ENCODE measurements at places on chromosomes 1 and 21.

DNA sequence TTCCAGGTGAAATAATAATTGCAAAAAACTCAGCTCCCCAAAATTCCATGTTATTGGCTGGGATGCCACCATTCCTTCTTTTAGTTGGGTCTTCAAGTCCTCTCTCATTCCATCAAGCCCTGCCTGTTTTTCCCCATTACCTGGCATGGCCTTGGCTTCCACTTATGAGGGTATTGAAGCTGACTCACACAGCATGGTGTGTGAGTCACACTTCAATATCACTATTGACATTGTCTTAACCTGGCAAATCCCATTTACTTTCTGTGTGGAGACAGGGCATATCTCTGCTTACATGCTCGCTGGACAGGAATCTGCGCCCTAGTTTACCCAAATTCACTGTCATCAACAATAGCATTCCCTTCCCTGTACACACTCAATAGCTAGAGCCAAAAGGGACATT, 1806.8 kb downstream of the BRINP3 start:
- peak; percentile 43 for DNase-seq

DNA sequence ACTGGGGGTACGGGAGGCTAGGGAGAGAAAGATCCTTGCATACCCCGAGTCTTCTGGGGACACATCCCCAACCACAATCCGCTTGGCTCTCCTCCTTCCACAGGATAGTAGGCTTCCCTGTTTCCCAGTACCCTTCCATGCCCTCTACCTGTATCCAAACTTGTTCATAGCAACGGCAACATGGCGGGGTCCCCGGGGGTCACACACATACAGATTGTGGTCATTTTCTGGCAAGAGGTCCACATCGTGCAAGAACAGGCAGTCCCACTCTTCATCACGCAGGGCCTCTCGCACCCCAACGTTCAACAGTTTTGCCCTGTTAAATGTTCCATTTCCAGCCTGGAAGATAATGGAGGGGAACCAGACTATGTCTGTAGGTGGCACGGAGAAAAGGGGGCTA, 3.6 kb downstream of the B4GALT3 start:
- no peak for DNase-seq

- peak; percentile 56 for DNase-seq
Measured at GRCh38 chr1:40848530-40849189, 13.5 kb downstream of the CITED4 start.

GRCh38 chr21:38241029-38241740, 15.6 kb upstream of the KCNJ15 start:
- no peak for DNase-seq

DNA sequence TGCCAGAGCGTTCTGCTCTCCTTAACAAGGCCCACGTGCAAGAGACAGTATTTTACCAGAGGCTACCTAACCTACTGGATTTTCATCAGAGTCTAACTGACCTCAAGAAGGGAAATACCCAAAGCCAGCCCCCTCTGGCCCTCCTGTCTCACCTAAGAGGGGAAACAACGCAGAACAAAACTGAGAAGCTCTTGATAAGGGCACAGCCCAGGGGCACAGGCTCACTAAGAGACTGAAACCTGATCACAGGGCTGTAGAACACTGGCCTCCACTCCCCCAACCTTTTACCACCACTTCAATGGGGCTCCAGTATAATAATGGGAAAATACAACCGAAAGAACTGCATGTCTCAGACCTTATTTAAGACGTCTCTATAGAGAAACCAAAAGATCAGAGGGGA, 449.5 kb upstream of the CAMK1G start:
- no peak for DNase-seq

DNA sequence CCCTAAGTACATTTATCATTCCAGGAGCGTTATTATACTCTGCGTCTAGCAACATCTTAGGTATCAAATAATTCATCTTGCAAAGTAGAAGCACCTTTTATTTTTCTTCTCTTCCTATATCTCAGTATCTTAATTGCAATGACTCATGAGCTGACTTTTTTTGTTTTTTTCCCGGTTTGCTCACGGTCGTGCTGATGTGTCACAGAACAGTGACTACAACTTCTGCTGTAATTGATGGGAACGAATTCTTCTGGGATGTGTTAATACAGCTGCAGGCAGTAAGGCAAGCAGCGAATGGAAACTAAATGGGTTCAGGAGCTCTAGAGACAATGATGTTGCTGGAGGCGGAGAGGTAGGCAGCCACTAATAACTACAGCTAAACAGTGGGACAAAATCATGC, 89.8 kb upstream of the TMPRSS15 start:
- peak; percentile 91 for DNase-seq

GRCh38 chr1:79497193-79497773, 490.8 kb upstream of the ADGRL4 start:
- peak; percentile 5 for DNase-seq

DNA sequence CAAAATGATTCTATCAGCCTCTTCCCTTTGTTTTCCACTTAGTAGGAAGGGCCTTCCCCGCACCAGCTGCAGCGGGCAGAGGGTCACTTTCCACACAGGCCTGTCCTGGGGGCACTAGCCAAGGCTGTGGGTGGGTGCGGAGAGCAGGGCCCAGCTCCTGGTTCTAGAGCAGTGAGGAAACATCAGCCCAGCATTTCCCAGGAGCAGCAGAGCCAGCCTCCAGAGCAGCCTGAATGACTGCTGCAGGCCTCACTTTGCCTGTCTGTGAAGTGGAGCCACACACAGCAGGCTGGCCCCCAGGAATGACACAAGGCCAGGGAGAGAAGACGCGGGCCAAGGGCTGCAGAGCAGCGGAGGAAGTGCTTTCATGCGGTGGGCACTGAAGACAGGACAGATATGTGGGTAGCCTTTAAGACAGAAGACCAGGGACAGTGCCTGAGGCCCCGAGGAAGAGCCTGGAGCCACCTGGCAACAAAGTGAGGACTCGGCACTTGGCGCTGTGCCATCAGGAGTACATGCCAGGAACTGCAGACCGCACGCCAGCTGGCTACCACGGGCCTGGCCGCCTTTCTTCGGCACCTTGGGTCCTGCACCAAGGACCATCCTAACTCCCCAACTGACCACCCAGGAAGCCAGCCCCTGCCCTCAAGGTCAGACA, 42.0 kb downstream of the ACOT7 start:
- DNase-seq, result no peak

- DNase-seq, result no peak
Measured at GRCh38 chr1:205668951-205669340, 11.4 kb downstream of the SLC45A3 start.

DNA sequence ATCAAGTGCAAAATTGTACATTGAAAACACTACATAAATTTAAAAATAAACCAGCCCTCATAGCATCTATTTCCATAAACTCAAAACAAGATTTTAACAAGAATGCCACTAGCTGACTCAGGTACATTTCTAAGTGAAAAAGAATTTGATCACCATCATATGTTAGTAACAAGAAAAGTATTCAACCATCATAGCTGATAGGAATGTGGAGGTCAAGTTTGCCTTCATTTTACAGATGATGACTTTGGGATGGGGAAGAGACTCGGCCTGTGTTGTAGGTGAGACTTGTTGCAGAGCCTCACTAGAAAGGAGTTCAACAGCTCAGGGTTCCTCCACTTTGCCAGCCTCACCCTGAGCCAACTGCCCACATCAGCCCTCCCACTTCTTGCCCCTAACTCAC, 318.8 kb upstream of the FAM78B start:
- peak; percentile 2 for DNase-seq

DNA sequence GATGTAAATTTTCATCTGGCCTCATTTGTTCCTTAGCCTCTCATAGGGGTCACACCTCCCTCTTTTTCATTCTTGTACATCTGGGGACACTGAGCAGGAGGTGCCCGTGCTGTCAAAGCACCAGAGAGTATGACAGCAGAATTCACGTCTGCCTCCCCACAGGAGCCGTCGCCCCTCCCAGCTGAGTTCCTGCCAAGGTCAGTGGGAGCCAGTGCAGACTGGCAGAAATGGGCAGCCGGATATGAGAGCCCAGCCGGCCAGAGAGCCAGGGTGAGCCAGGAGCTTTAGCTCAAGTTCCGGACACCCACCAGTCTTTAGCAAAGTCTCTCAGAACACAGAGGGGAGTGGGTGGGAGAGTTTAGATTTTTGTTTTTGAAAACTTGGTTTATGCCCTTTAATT, 21.9 kb downstream of the GPR137B start:
- DNase-seq, result no peak

GRCh38 chr1:240709676-240710075, 97.7 kb upstream of the GREM2 start:
- no peak for DNase-seq

DNA sequence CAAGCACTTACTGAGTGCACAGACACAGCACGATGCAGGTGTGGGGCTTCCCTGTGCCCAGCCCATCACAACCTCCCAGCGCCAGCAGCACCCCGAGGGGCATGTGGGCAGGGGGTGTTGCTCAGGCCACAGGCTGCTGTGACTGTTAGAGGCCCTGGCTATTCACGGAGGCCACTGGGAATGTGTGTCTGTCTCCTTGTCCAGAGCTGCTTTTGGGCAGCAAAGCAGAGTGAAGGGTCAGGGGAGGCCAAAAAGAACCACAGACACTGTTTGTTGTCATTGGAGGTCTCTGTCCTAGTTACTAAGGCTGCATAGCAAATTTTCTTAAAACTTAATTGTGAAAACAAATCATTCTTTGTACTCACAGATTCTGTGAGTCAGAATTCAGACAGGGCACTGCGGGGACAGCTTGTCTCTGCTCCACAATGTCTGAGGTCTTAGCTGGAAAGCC, 49.6 kb downstream of the TNFRSF8 start:
- no peak for DNase-seq

DNA sequence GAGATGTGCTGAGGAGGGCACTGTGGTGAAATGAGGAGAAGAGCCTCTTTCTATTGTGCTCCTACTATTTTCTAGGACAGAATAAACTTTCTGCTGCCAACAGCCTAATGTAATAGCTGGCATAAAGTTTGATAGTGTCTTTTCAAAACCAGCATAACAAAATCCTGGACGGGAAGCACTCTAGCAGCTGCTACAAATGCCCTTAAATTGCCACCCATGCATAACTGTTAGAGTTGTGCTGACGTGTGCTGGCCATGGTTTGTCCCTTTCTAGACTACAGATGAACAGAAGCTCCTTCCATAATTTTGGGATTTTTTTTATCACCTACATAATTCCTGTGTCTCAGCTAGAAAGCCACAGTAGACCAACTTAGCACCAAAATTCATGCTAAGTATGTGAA, 88.5 kb upstream of the DEPDC1 start:
- DNase-seq, result no peak

GRCh38 chr1:80384083-80384830, 1377.7 kb upstream of the ADGRL4 start:
- peak; percentile 88 for DNase-seq

DNA sequence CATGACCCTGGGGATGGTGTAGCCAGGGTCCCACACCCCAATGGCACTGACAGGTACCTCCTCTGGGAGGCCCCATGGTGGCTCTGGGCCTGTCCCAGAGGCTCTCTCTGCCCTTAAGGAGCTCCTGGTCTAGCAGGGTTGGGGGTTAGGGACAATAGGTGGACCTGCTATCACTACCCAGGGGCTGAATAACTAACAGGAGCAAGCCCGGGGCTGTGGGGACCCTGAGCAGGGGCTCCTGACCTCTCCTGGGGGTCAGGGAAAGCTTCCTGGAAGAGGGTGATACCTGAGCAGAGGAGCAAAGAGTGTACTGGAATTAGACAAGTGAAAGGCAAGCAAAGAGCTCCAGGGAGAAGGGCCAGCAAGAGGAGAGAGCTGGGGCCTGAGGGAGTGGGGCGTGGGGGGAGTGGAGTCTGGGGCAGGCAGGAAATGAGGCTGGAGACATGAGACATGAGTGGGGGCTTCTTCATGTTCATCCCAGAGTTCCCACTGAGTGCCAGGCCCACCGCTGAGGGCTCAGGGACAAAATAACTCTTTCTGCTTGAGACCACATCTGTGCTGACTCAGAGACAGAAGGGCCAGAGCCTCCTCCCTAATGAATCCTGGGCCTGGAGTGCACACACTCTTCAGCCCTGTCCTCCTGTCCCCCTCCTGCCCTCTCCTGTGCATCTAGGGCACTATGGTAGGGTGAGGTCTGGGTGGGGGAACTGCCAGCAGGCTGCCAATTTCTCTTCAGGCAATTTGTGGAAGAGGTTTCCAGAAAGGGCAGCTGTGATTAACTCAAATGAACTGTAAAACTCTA, 517.6 kb downstream of the PTPRU start:
- no peak for DNase-seq

- no peak for DNase-seq
Measured at GRCh38 chr1:115567431-115567830, 74.3 kb upstream of the VANGL1 start.

- DNase-seq, result peak; percentile 8
Measured at GRCh38 chr21:32826329-32827167, 55.0 kb upstream of the PAXBP1 start.

DNA sequence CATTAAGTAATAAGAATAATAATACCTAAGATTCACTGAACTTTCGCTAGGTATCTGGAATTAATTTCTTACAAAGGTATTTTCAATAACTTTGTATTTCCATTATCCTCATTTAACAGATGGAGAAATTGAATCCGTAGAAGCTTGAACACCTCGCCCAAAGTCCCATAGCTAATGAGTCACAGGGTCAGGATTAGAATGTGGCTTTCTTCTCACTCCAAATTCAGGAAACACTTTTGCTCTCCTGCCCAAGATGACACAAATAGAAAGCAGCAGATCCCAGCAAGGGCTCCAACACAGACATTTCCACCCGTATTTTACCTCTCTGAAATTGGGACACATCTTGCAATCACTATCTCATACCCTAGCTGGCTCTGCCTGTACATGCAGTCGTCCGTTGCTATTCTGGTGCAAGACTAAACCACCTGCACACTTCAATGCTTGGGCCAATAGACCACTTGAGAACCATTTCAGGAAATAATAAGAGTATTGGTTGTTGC, 125.9 kb upstream of the GREM2 start:
- DNase-seq, result no peak

- no peak for DNase-seq
Measured at GRCh38 chr1:29655945-29656850, 419.9 kb downstream of the PTPRU start.

DNA sequence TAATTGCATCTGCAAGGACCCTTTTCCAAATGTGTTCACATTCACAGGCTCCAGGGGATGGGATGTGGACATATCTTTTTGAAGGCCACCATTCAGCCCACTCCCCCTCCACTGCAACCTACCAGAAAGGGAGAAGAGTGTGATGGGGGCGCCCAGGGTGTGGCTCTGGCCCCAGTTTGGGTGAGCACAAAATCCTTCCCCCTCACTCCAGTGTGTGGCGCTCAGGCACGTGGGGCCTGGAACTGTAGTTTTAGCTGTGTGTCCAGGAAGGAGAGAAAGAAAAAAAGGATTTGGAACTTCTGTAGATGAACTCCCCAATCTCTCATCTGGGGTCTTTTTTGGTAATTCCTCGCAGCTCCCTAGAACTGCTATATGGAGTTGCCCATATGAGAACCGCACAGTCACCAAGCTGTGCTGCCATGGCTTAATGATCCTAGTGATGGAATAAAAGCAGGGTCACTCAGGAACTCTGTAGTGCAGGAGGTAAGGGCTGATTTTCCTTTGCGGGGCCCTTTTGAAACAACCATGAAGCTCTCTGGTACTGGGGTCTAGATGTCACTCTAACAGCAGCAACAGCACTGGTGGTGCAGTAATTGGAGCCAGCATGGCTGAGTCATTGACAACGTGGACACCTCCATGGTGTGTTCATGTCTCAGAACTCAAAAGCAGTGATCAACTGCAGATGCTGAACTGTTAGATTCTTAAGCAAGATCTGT, 17.0 kb downstream of the AGT start:
- DNase-seq, result no peak

GRCh38 chr1:168452329-168452728, 91.5 kb downstream of the XCL2 start:
- DNase-seq, result no peak

Measured in NCI-H226 (cell line).